ENCODE measurements at places on chromosomes 4 and X.

GRCh38 chrX:77768787-77769186 lies 17.2 kb downstream of the ATRX start:
- no peak for DNase-seq

- no peak for DNase-seq
Observed at GRCh38 chr4:138513535-138513934, 271.4 kb upstream of the SLC7A11 start.

DNA sequence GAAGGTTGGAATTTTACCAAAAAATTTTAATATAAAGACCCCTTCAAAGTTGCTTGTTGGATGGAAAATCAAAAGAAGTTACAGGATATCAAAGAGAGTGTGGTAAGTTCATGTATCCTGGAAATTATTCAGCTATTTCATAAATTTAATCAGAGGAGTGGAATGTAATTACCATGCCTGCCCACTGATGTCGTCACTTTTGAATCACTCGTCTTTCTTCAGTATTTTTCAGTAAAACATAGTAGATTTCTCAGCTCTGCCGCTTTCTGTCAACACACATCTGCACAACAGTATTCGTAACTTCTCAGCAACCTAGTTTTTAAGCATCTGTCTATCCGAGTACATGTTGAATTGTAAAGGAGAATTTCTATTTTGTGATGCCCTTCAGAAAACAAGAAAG lies 2163.0 kb upstream of the AGA start:
- no peak for DNase-seq

DNA sequence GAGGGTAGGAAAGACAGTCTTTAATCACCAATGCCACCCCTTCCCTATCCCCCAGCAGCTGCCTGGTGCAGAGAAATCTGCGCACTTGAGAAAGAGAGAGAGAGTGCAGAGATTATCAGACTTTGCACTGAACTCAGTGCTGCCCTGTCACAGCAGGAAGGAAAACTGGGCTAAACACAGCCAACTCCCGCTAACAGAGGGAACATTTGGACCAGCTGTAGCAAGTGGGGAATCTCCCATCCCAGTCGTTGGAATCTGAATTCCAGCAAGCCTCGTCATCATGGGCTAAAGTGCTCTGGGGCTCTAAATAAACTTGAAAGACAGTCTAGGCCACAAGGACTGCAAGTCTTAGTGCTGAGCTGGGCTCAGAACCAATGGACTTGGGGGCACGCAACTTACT lies 168.7 kb downstream of the DLG3 start:
- peak; percentile 6 for DNase-seq

GRCh38 chr4:66927937-66928336 lies 617.4 kb downstream of the CENPC start:
- DNase-seq, result no peak

- no peak for DNase-seq
Observed at GRCh38 chr4:137082061-137082460, 450.2 kb downstream of the PCDH18 start.

DNA sequence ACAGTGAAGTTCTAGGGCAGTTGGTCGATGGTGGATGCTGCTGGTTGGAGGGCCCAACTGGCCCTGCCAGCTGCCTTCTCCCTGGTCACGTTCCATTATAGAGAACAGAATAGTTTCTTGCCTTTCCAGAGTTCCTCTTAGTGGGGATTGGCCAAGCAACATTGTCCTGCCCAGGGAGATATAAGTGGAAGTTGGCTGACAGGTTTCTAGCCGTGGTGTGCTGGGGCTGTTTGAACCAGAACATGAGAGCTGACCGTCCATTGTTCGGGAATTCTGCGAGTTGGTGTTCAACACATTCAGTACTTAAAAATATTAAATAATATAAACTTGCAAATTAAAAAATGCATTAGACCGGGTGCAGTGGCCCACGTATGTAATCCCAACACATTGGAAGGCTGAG lies 3.5 kb upstream of the AFAP1 start:
- DNase-seq, result no peak

DNA sequence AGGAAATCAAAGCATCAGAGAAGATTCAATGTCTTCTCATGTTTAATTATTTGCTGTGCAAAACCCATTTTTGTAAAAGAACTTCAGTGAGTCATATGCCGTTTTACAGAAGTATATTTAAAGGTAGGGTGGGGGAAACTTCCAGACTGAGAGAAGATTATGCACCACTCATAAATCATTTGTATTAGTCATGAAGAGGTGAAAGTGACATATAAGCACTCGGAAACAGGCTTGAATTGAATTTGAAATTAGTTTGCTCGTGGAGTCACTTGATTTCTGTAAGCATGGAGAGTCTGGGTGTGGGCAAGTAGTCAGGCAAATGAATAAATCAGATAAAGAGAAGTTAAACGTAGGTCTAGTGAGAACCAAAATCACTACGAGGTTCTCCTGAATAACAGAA lies 335.1 kb downstream of the ANK2 start:
- no peak for DNase-seq

GRCh38 chr4:152805071-152805650 lies 25.4 kb downstream of the ARFIP1 start:
- DNase-seq, result no peak

GRCh38 chr4:33465565-33465964 lies 2745.4 kb downstream of the PCDH7 start:
- no peak for DNase-seq

- DNase-seq, result no peak
Observed at GRCh38 chr4:115780268-115780667, 666.8 kb upstream of the NDST4 start.

DNA sequence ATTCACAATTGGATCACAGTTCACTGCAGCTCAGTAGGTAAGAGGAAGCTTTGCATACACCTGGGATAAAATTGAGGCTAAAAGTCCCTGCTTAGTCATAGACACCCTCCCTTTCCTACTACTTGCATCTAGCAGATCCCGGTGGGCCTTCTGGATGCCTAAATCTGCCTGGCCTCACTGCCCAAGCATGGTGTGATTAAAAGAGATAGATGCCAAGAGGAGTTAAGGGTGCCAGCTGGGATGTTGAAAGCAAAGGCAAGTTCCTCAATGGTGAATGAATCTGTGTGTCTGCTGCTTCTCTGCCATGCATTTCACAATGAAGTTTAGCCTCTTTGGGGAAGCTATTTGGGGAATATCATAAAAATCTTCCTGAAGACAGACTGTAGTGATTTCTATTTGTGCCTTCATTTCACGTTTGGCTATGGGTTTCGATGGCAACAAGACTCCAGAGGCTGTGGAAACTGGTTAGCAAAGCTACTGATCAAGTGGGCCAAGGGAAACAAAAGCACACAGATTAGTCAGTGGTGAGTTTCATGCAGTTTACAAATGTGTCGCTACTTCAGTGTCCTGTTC lies 534.0 kb downstream of the ANKRD50 start:
- no peak for DNase-seq

DNA sequence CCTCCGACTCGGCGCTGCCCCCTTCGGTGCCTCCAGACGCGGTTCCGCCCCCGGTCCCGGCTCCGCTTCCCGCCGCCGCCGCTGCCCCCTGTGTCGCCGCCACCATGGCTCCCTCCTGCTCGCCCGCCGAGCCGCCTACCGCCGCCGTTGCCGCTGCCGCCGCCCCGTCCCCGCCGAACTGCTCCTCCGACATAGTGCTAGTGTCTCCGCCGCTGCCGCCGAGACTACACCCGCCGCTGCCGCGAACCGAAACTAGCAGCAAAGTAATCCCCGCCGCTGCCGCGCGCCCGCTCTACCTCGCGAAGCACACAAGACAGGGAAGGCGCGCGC lies 340 bp downstream of the HNRNPD start:
- no peak for DNase-seq

DNA sequence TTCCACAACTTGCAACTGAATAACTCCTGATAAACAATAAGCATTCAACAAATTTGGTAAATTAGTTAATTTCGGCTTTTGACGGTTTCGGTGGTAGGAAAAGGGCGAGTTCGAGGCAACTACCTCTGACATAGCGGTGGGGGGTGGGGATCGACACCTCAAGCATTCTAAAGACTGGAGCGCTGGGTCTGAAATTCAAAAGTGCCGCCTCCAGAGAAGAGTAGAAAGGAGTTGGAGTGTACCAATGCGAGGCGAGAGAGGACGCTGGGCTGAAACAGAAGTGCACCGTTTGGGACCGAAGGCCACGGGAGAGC lies 725 bp downstream of the SMC1A start:
- no peak for DNase-seq

GRCh38 chr4:152255437-152255836 lies 280.5 kb downstream of the FBXW7 start:
- DNase-seq, result no peak

GRCh38 chr4:101794806-101795205 lies 4.3 kb downstream of the BANK1 start:
- DNase-seq, result no peak

DNA sequence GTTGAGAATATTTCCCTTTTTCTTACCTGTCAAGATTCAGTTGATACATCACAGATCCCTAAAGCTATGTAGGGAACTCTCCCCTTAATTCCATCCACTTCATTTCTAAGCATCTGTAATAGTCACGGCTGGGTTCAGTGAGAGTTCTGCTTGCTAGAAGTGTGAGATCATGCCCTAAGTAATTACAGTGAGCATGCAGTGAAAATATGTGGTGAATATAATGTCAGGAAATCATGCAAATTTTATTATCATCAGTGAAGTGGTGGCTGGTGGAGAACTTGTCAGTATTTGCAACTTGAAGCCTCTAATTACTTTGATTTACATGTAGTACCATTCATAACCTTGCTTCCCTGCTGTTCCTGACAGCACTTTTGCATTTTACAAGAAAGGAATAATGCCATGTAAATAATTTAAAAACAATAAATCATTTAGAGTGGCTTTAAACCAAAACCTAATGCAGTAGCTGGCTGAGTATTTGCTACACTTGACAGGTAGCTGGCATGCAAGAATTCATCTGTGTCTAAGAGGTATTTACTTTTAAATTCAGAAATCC lies 28.3 kb upstream of the CFAP299 start:
- DNase-seq, result no peak

- no peak for DNase-seq
Observed at GRCh38 chr4:154743683-154744340, at the start of gene LRAT. LRAT (plus strand) TSS chr4:154744000; CDS start chr4:154744327, 327 bp downstream.

- DNase-seq, result no peak
Observed at GRCh38 chr4:162685410-162685809, 481.3 kb downstream of the NAF1 start.

- DNase-seq, result no peak
Observed at GRCh38 chr4:111937368-111937767, 207.9 kb upstream of the FAM241A start.

- no peak for DNase-seq
Observed at GRCh38 chr4:138899999-138900398, 115.6 kb upstream of the NOCT start.

Data from epithelial cell of proximal tubule (primary cell).